Left ventricle myocardium superior (tissue), 1 donor: ENCODE measurements at places on chromosomes 5 and 9. TPM values are rescaled to one million over a fixed set of nuclear protein-coding genes. Genes with fewer than 3 reads are reported as not detected.

DNA sequence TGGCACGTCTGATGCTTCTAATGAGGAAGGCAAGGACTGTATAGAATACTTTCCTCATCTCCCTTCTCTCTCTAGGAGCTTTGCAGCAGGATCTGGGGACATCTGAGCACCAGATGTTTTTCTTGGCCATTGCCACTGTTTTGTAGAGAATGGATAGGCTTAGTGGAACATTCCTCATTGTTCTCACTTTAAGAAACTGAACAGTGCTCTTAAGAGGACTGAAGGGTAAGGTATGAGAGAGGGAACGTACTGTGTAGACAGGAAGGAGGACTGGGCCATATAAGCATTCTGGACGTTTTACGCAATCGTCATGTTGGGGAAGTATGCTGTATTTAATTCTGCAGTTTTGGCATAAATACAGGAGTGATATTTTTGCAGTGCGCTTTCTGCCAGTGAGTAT lies 70.6 kb downstream of the SMARCA2 start:
- DNase-seq = no peak

RANBP17 gene
- total RNA-seq = 3.9 TPM

DNA sequence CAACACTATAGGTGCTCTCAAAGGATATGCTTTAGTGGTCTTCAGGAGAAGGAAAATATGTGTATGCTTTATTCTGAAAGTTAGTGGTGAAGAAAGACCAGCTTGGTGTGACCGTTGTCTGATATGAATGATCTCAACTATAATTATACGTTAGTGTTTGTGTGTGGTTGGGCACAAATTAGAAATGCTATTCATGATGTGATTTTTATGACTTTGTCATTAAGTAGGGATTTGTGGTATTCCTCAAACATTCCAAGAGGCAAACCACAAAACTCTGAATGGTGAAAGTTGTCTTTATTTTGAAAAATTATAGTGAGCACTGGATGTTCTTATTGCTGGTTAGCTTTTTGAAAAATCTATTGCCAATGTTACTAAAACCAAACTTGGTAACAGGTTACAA lies 6.2 kb upstream of the F2R start:
- DNase-seq = no peak

- no peak for DNase-seq
Measured at GRCh38 chr5:95649842-95650620, 3.5 kb downstream of the RFESD start.

- DNase-seq = no peak
Measured at GRCh38 chr9:106621313-106622163, 241.4 kb upstream of the ZNF462 start.

PMPCA gene
- 77.8 TPM for total RNA-seq

GRCh38 chr5:173881811-173882575 lies 6.2 kb upstream of the CPEB4 start:
- DNase-seq = no peak

FBXL7 gene
- 21.6 TPM for total RNA-seq

DNA sequence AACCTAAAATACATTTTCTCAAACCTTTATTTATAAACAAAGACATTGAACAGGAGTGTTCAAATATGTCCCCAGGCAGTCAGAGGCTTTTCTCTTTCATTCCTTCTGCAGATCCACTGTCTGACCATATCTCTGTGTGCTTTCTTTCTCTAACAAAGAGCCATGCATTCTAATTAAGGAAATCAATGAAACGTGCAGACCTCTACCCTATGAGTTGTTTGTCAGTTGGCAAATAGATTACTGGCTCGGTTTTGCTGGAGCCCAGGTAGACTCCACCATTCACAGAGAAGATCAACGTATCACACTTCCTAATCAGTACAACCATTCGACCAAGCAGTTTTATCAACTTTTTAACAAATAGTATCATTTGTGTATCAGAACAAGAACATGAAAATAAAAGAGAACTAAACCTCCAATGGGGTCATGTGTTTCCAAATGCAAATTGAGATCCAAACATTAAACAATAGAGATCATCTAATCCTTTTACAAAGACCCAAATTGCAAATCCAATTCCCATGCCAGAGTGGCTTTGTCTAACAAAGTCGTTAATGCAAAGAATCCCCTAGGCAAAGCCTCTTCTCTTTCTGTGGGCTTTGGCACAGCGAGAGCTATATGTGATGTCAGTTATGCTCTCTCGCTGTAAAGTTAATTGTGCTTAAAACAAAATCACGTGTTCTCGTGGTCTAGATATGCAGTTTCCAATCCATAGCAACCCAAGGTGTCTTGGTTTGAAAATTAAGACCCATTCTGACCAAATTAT lies 16.8 kb downstream of the KLF4 start:
- DNase-seq = no peak

DNA sequence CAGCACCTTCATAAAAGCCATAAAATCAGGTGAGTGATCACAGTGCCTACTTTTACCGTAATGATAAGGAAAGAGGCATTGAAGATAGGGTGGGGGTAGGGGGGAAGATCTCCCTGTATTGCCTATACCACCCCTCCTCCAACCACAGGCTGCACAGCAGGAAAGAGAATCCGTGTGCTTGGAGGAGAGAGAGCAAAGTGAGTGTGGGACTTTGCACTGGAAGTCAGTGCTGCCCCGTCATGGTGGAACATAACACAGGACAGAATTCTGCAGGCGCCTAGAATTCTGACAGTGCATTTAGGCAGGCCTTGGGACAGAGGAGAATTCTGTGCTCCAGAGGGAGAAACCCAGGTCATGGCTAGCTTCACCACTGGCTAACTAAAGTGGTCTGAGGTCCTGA lies 3.5 kb upstream of the C5 start:
- DNase-seq = no peak

DNA sequence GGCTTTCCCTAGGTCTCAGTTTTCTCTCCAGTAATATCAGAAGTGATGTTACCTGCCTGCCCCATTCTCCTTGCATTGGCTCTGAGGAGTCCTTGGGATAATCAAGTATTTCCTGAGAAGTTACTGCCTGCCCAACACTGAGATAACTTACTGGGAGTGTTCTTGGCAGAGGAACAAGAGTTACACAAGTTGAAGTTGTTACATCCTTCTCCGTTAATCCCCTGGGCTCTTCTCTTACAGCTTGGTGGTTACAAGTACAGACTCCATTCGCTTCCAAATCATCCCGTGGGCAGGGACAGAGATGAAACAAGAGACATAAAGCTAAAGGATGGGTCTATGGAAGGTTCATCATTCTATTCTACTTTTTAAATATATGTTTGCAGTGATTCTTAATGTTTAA lies 74.1 kb upstream of the SAP30L start:
- DNase-seq = no peak

GRCh38 chr5:174827558-174827957 lies 103.2 kb downstream of the MSX2 start:
- DNase-seq = no peak

GRCh38 chr5:172101547-172102217 lies 86.3 kb downstream of the STK10 start:
- no peak for DNase-seq

SOHLH1 gene
- not detected for total RNA-seq

- no peak for DNase-seq
Measured at GRCh38 chr9:36764364-36765076, 191.8 kb downstream of the MELK start.

DNA sequence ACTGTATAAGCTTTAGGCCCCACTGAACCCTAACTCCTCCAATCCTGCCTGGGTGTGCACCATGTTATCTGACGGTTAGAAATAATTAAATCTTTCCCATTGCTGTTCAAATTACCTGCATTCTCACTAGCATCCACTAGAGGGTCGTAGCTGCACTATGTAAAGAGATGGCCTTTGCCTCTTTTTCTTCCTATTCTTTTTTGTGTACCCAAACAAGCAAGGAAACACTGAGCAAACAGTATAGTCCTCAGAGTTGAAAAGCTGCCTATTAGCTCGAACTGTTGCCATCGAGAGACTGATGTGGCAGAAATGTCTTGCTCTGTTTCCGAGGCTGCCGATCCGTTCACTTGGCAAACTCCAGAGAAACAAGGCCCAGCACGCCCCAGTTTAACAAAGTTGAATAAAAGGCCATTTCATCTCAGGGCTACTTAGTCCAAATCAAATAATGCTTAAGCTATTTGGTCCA lies 163.8 kb upstream of the TRPM3 start:
- no peak for DNase-seq

DNA sequence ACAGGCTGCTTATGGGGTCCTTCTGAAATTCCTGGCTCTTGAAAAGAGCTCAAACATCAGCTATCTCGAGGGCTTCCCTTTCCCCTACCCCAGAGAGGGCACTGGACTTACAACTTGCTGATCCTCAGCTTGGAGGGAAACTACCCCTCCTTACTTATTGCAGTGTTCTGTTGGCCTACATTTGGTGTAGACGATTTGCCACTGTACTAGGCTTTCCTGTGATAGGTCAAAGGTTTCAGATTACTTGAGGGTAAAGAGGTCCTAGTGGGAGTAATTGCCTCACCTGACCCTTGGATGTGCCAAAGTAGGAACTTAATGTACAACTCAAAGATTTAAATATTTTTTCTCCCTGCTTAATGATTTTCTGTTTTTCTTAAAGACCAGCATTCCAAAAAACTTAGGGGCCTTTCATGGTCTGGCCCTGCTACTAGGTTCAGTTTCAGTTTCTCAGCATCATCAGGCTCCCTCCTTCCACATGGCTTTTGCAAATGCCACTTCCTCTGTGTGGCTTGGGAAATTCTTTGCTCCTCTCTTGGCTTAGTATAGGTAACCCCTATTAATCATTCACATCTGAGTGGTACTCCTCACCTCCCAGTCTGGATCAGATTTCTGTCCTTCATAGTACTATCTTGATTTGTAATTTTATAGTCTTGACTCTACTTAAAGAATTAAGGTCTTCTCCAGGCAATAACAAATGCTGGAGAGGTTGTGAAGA lies 32.4 kb downstream of the CYSTM1 start:
- DNase-seq = no peak

FOXD4L6 gene
- not detected for total RNA-seq

GRCh38 chr5:178320281-178320855 lies 87.8 kb upstream of the PHYKPL start:
- no peak for DNase-seq

DNA sequence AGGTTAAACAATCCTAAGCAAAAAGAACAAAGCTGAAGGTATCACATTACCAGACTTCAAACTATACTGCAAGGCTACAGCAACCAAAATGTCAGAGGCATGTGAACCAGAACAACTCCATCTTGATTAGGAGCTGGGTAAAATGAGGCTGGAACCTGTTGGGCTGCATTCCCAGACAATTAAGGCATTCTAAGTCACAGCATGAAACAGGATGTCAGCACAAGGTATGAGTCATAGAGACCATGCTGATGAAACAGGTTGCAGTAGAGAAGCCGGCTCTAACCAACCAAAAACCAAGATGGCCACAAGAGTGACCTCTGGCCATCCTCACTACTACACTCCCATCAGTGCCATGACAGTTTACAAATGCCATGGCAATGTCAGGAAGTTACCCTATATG lies 252.0 kb downstream of the RASEF start:
- DNase-seq = no peak

DNA sequence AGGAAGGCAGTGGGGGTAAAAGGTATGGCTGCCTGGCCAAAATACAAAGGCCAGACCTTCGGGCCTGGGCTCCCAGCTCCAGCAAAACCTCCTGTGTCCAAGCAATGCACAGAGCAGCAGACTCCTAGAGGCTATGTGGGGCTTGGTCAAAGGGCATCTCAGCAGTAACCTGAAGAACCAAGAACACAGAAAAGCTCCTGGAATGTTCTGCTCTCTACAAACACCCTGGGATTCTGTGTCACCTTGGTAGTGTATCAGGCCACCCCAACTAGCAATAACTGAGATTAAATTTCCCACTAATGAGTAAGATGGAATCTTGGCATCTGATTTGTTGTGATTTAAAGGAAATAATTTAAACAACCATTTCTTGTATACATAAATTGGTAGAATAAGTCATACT lies 158.6 kb downstream of the GLIS3 start:
- DNase-seq = no peak

C9orf153 gene
- 0.42 TPM for total RNA-seq

GRCh38 chr5:59744531-59744992 lies 149.0 kb downstream of the PDE4D start:
- no peak for DNase-seq

- DNase-seq = no peak
Measured at GRCh38 chr5:9785751-9786150, 155.6 kb upstream of the TAS2R1 start.

- DNase-seq = peak; percentile 34
Measured at GRCh38 chr9:136965771-136966484, 11.4 kb upstream of the PTGDS start.

GABRA6 gene
- not detected for total RNA-seq

DNA sequence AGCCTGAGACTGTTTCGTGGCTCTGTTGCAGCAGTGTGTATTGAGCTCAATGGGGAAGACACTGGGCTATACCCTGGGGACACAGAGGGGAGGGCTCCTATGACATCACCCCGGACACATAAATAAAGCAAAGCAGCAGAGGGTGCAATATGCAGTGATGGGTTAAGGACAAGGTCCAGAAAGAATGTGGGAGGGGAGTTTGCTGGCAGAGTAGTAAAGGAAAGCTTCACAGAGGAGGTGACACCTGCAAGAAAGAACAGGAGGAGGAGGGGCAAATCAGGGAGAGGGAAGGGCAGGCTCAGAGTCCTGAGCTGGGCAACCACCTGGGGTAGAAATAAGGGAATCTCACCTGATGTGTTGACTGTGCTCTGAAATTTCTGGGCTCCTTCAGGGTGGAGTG lies 35.3 kb upstream of the CDKN2AIPNL start:
- no peak for DNase-seq

PCDHA9 gene
- total RNA-seq = not detected

GRCh38 chr5:39750661-39751060 lies 325.9 kb upstream of the DAB2 start:
- no peak for DNase-seq

GRCh38 chr5:132094393-132095076 lies 20.9 kb downstream of the CSF2 start:
- DNase-seq = no peak

DNA sequence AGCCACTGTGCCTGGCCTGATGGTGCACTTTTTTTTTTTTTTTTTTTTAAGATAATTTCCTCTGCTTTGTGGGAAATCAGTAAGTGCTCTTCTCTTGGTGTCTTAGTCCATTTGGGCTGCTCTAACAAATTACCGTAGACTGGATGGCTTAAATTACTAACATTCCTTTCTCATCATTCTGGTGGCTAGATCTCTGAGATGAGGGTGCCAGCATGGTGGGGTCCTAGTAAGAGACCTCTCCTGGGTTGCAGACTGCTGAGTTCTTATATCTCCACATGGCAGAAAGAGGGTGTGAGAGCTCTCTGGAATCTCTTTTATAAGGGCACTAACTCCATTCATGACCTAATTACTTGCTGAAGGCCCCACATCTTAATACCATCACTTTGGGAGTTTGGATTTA lies 133.9 kb upstream of the ANKRD55 start:
- no peak for DNase-seq

ACER2 gene
- 3.4 TPM for total RNA-seq
